Natural killer cell (primary cell): ENCODE measurements at places on chromosomes 4 and X. TPM values are rescaled to one million over a fixed set of nuclear protein-coding genes. Genes with fewer than 3 reads are reported as not detected.

DNA sequence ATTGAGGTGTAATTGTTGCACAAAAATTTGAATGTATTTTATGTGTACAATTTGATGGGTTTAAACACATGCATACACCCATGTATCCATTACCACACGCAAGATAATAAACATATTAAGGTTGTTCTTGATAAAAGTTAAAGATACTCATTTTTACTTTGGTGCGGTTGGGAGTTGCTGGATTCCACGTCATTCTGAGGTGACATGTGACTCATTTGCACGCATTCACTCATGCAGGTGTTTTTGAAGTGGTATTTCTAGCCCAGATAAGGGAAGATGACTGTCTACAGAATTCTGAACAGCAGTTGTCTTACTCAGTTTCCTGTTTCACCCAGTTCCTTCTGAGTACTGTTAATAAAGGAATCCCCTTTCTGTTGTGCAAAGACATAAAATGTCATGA, 142.0 kb downstream of the RTL3 start:
- H3K27me3 ChIP-seq, result no peaks in the 10 kb centered on the region
- H3K36me3 ChIP-seq, result no peaks in the 10 kb centered on the region
- no peak overlapping the region for H3K4me3 ChIP-seq
- DNase-seq, result no peak

- H3K27me3 ChIP-seq, result no peaks in the 10 kb centered on the region
- peak overlapping the region; percentile 94 for H3K27ac ChIP-seq
- peak overlapping the region; percentile 84 for H3K4me3 ChIP-seq
- peaks cover 4% of the 10 kb centered on the region for H3K4me1 ChIP-seq
- DNase-seq, result peak; percentile 14
- no peaks in the 10 kb centered on the region for H3K36me3 ChIP-seq
Measured at GRCh38 chr4:174284487-174284886, 776 bp downstream of the CEP44 start.

DNA sequence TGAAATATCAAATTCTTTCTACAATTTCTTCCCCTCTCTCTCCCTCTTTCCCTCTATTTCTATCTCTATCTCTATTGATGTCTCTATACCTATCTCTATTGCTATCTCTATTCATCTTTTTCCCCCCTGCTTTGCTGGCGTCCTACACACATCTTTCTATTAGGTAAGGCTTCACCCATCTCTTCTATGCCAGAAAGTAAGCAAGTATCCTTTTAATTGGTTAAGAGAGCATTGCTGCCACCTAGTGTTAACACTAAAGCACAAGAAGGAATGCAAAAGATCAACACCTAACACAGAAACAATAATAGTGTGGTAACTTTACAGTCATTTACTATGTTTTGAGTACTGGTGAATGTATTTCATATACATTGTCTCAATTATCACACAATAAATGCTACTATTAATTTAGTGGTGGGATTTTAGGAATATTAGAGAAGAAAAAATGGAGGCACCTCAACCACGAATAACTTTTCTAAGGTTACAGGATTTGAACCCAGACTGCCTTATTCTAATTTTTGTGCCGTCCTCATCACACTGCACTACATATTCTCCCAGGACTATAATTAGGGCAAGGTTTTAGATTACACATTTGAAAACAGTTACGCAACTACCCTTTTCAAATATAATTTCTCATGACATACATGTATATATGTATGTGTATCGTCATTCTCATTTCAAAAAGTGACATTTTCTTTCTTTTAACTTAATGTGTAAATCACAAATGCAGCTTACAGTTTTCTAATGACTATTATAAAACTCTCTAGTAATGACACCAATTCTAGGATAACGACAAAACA, 3.7 kb upstream of the C4orf36 start:
- no peaks in the 10 kb centered on the region for H3K36me3 ChIP-seq
- no peak overlapping the region for H3K4me3 ChIP-seq
- no peak overlapping the region for H3K27ac ChIP-seq
- peaks cover 8% of the 10 kb centered on the region for H3K4me1 ChIP-seq
- no peak for DNase-seq

DNA sequence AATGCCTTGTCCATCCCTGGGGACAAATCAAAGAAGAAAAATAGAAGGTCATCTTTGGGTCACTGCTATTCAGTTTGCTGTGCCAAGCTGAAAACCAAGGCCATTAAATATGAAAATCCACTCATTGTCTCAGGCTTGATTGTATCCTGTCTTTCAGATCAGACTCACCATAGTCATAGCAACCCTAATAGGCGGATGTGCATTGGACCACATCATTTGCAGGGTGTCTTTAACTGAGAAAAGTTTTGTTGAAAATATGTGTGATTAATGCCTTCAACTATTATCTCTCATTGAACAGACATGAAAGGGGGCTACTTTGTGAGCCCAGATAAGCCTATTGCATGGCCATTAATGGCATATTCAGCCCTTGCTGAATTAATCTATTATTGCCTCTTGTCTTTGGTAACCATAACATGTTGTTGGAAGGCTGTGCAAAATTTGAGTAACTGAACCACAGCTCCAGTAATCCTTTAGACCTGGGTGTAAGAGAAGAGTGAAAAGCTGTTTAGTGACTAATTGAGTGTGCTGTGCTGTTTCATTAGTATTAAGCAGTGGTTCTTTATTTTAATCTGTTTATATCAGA, 453.6 kb upstream of the EPHA5 start:
- H3K27me3 ChIP-seq, result no peaks in the 10 kb centered on the region
- no peak overlapping the region for H3K27ac ChIP-seq
- H3K4me1 ChIP-seq, result no peaks in the 10 kb centered on the region

GRCh38 chrX:71870208-71871098, 40.2 kb upstream of the NHSL2 start:
- no peaks in the 10 kb centered on the region for H3K27me3 ChIP-seq
- no peak overlapping the region for H3K4me3 ChIP-seq
- H3K36me3 ChIP-seq, result no peaks in the 10 kb centered on the region
- H3K4me1 ChIP-seq, result no peaks in the 10 kb centered on the region

GRCh38 chr4:158008551-158009218, 164.1 kb downstream of the GASK1B start:
- H3K27me3 ChIP-seq, result no peaks in the 10 kb centered on the region
- H3K27ac ChIP-seq, result no peak overlapping the region
- H3K36me3 ChIP-seq, result no peaks in the 10 kb centered on the region
- H3K4me1 ChIP-seq, result no peaks in the 10 kb centered on the region
- no peak overlapping the region for H3K4me3 ChIP-seq

DNA sequence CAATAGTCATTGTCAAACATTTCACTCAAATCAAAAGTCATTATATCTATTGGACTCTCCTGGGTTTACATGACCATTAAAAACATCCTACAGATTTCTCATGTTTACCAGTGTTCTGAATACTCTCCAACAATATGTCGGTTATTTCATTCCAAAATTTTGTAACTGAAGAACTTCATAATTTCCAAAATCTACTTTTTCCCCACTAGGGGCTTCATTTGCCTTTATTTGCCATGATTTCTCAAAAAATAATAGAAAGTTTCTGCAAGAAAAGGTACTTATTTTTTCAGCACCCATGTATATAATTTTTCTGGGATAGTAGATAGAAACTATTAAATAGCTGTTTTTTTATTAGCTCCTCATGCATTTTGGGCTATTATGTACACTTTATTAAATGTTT, 49.0 kb downstream of the PRDM5 start:
- H3K27me3 ChIP-seq, result no peaks in the 10 kb centered on the region
- H3K4me1 ChIP-seq, result no peaks in the 10 kb centered on the region
- no peak overlapping the region for H3K27ac ChIP-seq
- H3K4me3 ChIP-seq, result no peak overlapping the region

DNA sequence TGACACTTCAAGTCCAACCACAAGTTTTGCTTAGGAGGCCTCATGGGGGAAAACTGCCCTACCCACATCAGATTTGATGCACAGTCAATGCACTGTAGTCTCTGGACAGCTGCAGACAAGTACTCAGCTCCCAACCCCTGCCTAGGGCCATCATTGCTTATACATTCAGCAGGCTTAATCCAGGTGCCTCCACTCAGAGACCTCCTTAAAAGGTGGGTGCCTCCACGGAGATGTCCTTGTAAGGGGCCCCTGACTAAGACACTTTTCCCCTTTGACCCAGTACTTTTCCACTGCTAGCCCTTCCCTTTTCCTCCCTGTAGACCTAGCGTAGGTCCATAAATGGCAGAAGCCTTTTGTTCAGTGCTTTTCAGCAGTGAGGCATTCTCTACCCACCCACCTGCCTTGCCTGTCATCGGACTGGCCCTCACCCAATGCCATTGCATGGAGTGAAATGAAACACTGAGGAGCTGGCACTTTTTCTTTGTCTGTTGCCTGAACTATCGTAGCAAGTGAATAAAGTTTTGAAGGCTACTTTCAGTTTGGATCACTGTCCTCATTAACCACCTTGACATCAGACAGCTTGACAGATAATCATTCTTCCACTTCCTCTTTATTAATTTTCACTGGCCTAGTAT, 23.8 kb upstream of the PLK4 start:
- H3K4me3 ChIP-seq, result no peak overlapping the region
- no peaks in the 10 kb centered on the region for H3K36me3 ChIP-seq
- no peaks in the 10 kb centered on the region for H3K27me3 ChIP-seq
- H3K4me1 ChIP-seq, result no peaks in the 10 kb centered on the region
- H3K27ac ChIP-seq, result no peak overlapping the region

GRCh38 chr4:2936773-2937145, 26.4 kb downstream of the NOP14 start:
- peak overlapping the region; percentile 36 for H3K27ac ChIP-seq
- no peaks in the 10 kb centered on the region for H3K27me3 ChIP-seq
- peaks cover 41% of the 10 kb centered on the region for H3K36me3 ChIP-seq
- no peak overlapping the region for H3K4me3 ChIP-seq
- DNase-seq, result no peak
- peaks cover 68% of the 10 kb centered on the region for H3K4me1 ChIP-seq

DNA sequence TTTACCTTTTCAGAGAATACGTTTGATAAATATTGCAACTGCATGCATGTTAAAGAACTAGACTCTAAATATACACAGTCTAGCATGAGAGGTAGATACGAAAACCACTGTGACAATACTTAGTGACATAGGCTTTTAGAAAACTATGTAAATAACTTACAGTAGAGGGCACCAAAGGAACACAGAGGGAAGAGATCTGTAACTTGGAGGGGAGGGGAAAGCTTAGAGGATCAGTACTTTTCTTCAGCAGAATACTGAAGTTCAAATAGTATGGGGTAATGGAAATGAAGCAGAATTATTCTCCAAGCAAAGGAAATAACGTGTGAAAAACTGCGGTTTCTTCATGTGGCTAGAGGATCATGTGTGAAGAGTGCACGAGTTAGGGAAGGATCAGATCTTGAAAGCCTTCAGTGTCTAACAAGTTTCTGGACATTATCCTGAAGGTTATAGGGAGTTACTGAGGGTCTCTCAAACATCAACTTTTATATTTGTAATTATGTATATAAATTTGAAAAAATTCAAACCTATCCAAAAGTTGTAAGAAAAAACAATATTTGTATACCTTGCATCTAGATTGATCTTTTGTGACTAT, 264.3 kb downstream of the NPFFR2 start:
- no peaks in the 10 kb centered on the region for H3K27me3 ChIP-seq
- DNase-seq, result peak; percentile 15
- no peak overlapping the region for H3K4me3 ChIP-seq
- H3K27ac ChIP-seq, result no peak overlapping the region
- no peaks in the 10 kb centered on the region for H3K36me3 ChIP-seq

DNA sequence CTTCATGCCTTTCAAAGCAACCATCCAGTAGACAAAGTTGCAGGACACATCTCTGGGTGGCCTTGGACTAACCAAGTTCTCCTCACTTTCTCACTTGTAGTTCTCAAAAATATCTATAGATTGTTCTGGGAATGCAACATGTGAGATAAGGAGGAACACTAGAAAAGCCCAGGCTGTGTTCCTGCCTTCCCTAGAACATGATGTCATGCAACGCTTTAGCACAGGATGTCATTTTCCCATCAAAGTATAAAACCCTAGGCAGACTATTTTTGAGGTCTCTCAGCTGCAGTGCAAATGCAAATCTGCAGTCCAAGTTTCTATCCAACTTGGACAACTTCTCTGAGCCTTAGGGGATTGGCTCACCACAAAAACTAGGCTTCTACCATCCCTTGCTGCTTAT, 78.8 kb upstream of the PCDH7 start:
- no peak for DNase-seq
- H3K4me1 ChIP-seq, result no peaks in the 10 kb centered on the region
- H3K36me3 ChIP-seq, result no peaks in the 10 kb centered on the region
- no peak overlapping the region for H3K27ac ChIP-seq
- H3K4me3 ChIP-seq, result no peak overlapping the region

- H3K4me1 ChIP-seq, result peaks cover 9% of the 10 kb centered on the region
- H3K27me3 ChIP-seq, result no peaks in the 10 kb centered on the region
- H3K4me3 ChIP-seq, result peak within 1 kb of the TSS; percentile 99
- no peak for DNase-seq
- peak within 1 kb of the TSS; percentile 83 for H3K27ac ChIP-seq
Measured at GRCh38 chrX:7147413-7147977, at the start of gene STS. TSS of gene STS (plus strand) at chrX:7147712. CDS start at chrX:7253200, 105,488 bp downstream.

- DNase-seq, result no peak
- H3K27me3 ChIP-seq, result no peaks in the 10 kb centered on the region
- H3K4me3 ChIP-seq, result no peak overlapping the region
- H3K4me1 ChIP-seq, result no peaks in the 10 kb centered on the region
- no peak overlapping the region for H3K27ac ChIP-seq
Measured at GRCh38 chrX:15215366-15215765, 54.5 kb downstream of the ASB9 start.

DNA sequence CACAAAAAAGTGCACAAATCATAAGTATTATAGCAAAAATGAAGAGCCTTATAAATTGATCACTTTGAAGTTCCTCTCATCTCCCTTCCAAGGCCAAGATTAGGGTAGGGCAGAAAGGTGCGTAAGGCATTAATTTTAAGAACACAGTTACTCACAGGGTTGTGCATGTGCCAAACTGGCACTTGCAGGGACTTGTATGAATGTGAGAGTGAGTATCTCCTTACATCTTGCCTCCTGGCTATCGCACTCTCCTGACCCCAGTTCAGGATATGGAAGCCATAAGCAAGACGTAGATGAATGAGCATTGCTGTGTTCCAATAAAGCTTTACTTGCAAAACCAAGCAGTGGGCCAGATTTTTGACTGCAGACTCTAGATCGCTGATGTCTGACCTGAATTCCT, 510.1 kb upstream of the AADAT start:
- H3K27me3 ChIP-seq, result no peaks in the 10 kb centered on the region
- H3K36me3 ChIP-seq, result no peaks in the 10 kb centered on the region
- no peaks in the 10 kb centered on the region for H3K4me1 ChIP-seq
- H3K27ac ChIP-seq, result no peak overlapping the region
- DNase-seq, result no peak

GRCh38 chrX:80663331-80663730, 146.3 kb downstream of the BRWD3 start:
- no peak for DNase-seq
- no peaks in the 10 kb centered on the region for H3K4me1 ChIP-seq
- H3K27ac ChIP-seq, result no peak overlapping the region
- H3K4me3 ChIP-seq, result no peak overlapping the region
- H3K36me3 ChIP-seq, result no peaks in the 10 kb centered on the region
- H3K27me3 ChIP-seq, result no peaks in the 10 kb centered on the region

STAP1 gene
- 11.4 TPM for total RNA-seq

FAM149A gene
- not detected for total RNA-seq

SLC38A5 gene
- total RNA-seq, result 20.3 TPM

EFHC2 gene
- total RNA-seq, result 9.1 TPM

RAB9B gene
- 0.45 TPM for total RNA-seq

SHOX gene
- total RNA-seq, result not detected

MTNR1A gene
- not detected for total RNA-seq

IL2 gene
- total RNA-seq, result not detected

TMEM255A gene
- 1.4 TPM for total RNA-seq
